Stimulated activated CD8-positive, alpha-beta memory T cell treated with anti-CD3 and anti-CD28 coated beads, Interleukin-7, amount 100 ng/mL, for 1 hour (primary cell): ENCODE measurements at places on chromosomes 1 and 21.

GRCh38 chr1:151998611-151999362 is 5.1 kb upstream of the S100A10 start:
- no peak for DNase-seq

- no peak for DNase-seq
Observed at GRCh38 chr1:158274797-158275196, 14.9 kb upstream of the CD1C start.

GRCh38 chr1:22472596-22472995 is 20.9 kb downstream of the ZBTB40 start:
- no peak for DNase-seq

- no peak for DNase-seq
Observed at GRCh38 chr1:84121360-84121759, 22.7 kb upstream of the PRKACB start.

DNA sequence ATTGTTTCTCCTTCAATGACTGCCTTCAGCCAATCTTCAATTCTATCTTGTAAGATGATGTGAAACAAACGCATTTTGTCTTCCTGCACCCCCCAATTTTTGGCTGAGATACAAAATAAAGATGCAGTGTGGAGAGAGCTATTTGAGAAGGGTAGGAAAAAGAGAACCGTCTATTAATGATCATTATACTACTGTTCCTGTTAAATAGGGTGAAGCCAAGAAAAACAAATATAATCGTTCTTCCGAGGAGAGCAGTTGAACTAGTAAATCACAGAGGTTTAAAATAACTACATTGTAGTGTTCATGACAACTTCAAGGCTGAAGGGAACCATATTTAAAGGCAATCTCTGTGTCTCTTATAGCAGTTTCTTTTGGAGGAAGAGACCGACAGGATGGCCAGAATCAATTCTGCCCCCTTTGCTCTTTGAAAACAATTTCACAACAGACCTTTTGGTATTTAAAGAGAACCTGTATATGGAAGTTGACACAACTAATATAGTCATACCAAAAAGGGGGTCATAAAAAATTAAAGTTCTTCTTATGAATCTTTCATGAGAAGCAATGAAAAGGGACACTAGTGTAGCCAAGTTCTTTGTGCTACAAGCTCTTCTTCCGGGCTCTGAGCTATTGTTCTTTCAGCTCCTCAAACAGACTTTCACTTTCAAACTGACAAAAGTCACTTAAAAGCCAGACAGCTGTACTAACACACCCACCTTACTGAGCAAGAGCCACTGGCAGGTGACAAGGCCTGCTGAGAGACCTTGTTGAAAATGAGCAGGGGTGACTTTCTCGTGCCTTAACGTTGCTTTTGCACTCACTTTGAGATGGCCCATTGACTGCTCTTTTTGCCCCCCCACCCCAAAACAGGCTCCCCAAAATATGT is 30.9 kb downstream of the PROX1 start:
- no peak for DNase-seq

DNA sequence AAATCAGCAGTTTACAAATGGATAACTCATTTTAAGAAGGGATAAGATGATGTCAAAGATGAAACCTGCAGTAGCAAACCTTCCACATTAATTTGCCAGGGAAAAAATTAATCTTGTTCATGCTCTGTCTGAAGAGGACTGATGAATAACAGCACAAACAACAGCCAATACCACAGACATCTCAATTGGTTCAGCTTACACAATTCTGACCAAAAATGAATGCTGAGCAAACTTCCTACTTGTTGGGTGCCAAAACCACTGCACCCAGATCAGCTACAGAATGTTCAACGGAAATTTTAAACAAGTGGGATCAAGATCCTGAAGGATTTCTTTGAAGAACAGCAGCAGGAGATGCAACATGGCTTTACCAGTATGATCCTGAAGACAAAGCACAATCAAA is 98.3 kb downstream of the COQ8A start:
- no peak for DNase-seq

- DNase-seq = no peak
Observed at GRCh38 chr1:81690676-81691453, 109.9 kb upstream of the ADGRL2 start.

DNA sequence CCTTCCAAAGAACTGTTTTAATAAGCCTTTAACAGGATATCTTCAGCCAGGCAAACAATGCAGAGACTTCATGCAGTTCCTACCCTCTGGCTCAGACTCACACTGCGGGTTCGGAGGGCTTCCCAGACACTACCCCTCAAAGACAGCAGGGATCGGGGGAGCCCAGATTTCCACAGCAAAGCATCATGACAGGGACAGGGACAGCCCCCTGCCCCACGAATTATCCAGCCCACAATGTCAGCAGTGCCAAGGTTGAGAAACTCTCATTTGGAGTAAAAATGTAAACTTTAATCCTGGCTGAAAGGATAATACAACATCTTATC is 20.1 kb downstream of the NPHP4 start:
- DNase-seq = no peak

GRCh38 chr1:240258910-240259309 is 167.2 kb downstream of the FMN2 start:
- no peak for DNase-seq

GRCh38 chr1:204545202-204545601 is 29.0 kb downstream of the MDM4 start:
- DNase-seq = no peak

- DNase-seq = no peak
Observed at GRCh38 chr1:86207323-86207722, 50.8 kb upstream of the COL24A1 start.

DNA sequence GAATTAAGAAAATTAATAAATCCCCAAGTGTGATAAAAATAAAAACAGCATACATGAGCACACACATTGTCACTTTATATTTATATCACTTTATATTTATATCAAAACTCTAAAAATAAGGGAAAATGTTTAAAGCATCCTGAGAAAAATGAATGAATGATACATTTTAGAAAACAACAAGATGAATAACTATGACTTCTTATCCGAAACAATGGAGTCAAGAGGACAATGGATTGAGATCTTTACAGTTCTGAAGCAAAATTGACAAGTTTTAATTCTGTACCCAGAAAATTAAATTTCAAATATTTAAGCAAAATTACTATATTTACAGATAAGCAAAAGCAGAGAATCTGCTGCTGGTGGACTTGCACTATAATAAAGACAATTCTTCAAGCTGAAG is 512.6 kb downstream of the MRPL39 start:
- DNase-seq = no peak

GRCh38 chr1:38671221-38671620 is 188.4 kb downstream of the RRAGC start:
- no peak for DNase-seq

DNA sequence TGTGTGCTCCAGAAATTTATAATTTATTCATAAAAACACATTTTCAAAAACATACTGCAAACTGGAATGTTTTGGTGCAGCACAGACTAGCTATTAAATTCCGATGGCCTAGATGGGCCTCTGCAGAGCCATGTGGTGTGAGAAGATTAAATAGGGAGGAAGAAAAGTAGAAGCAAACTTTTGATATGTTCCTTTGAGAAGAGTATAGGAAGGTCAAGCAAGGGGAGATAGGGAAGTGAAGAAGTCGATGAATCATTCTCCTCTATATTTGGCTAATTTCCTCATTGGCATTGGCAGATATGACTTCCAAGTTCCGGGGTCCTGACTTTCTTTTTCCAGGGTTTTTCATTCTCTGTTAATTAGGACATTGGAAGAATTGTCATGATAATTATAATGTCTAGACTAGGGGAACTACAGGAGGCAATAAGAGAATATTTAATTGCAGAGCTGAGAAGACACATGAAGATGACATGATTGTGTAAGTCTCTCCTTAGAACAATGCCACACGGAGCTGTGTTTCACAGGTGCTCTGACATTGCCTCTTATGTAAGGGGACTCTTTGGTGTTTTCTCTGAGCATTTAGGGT is 19.3 kb upstream of the ZNF326 start:
- DNase-seq = no peak
